ENCODE measurements at places on chromosomes 3 and 15.

- no peak for DNase-seq
These were observed 48.9 kb downstream of the XXYLT1 start for GRCh38 chr3:195221876-195222617.

GRCh38 chr15:91983729-91984340 lies 130.3 kb downstream of the SLCO3A1 start:
- DNase-seq: no peak

GRCh38 chr3:114456742-114457141 lies 162.9 kb downstream of the TIGIT start:
- no peak for DNase-seq

GRCh38 chr3:42721690-42722089 lies 19.1 kb upstream of the HHATL start:
- DNase-seq: no peak

DNA sequence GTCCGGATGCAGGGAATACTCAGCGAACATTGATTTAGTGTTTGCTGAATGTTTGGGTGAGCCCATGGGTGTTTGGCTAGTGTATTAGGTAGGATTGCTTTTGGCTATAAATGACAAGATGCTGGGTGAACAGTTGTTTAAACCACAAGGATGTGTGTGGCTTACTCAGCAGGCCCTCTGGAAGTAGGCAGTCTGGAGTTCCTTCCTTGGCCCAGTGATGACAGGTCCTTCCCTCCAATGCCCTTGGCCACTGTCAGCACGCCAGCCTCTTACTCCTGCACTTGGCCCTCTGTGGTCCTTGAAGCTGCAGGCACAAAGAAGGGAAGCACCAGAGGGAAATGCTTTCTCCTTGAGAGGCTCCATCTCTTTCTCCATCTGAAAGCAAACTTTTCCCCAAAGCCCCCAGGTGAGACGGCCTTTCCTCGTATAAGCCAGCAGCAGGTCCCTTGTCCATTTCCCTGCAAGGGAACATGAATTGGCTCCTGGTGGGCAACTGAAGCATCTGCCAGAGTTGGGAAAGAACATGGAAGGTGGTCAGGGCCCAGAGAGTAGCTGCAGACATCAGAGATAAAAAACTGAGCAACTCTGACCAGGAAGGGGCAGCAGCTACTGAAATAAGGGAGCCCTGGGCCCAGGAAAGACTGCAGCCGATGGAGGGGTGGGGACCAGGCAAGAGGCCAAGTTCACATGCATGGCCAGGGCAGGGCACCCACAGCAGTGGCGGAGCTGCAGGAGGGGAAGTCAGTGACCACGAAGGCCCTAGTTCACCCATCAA lies 105.0 kb downstream of the TPRA1 start:
- DNase-seq: no peak

- DNase-seq: no peak
These were observed 22.8 kb downstream of the GTPBP8 start for GRCh38 chr3:113013593-113013992.

DNA sequence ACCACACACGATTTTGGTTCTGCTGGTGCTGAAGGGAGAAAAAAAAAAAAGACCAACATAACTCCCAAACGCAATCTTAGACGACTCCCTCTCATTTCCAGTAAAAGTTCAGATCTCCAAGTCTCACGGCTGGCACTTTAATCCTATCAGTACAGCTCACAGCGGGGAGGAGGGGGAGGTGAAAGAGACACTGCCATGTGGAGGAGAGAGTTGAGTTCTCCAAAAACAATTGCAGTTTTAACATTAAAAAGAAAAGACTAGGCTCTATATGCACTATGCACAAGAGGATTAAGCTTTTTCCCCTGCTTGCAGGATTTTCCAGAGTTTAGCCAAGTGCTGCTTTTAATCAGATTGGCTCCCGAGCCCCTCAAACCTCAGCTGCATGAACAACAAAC lies 16.8 kb downstream of the BMF start:
- no peak for DNase-seq

GRCh38 chr15:98438326-98438725 lies 210.0 kb upstream of the IGF1R start:
- DNase-seq: no peak

- DNase-seq: no peak
These were observed 78.4 kb upstream of the PRR23E start for GRCh38 chr3:127114337-127115070.

- DNase-seq: no peak
These were observed 100.8 kb downstream of the DHX36 start for GRCh38 chr3:154223519-154223918.

DNA sequence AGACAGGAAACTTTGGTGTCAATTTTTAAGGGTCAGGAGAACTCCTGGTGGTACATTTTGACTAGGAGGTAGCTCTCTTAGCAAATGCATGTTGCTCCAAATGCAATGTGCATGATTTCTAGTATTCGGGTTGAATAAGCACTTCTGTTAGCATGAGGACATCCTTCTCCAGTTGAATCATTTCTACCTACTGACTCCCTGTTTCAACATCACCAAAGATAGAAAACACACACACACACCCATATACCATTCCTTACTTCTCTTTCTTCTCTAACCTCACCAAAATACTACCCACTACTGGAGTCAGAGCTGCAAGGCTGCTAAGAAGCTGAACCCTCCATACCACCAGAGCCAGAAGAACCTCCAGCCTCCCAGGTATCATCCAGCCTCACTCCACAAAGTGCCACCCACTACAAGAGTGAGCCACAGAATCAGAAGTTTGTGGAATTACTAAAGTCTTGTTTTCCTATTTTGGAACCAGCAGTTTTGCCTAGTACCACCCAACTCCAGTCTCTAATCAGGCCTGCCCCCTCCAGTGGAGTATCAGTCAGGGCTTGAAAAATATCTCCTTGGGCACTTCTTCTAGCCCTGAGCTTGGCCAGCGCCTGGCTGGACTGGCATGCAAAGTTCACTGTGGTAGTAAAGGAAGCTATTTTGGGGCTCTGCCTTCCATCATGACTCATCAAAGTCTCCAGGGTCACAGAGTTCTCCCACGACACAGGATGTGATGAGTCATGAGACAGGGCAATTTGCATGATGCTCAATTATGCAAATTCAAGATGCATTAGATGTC lies 110.3 kb downstream of the CYP19A1 start:
- peak; percentile 69 for DNase-seq

GRCh38 chr15:100309109-100310040 lies 32.4 kb downstream of the ADAMTS17 start:
- no peak for DNase-seq

DNA sequence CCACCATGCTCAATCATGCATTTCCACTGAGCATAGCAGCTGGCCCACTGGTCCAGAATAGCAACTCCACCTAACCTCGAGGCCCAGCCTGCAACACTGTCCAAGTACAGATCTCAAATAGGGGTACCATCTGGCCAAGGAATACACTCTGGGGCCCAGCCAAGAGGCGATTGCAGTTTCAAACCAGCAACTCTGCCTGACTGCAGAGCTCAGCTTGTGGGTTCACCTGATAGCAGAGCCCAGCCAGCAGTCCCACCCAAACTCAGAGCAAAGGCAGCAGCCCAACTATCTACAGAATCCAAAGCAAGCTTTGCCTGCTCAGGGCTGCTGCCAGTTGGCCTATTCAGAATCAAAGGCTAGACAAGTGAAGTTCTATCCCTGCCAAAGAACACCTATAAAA lies 30.5 kb downstream of the POLQ start:
- no peak for DNase-seq

- DNase-seq: no peak
These were observed 119.0 kb downstream of the AKAP13 start for GRCh38 chr15:85499371-85499887.

DNA sequence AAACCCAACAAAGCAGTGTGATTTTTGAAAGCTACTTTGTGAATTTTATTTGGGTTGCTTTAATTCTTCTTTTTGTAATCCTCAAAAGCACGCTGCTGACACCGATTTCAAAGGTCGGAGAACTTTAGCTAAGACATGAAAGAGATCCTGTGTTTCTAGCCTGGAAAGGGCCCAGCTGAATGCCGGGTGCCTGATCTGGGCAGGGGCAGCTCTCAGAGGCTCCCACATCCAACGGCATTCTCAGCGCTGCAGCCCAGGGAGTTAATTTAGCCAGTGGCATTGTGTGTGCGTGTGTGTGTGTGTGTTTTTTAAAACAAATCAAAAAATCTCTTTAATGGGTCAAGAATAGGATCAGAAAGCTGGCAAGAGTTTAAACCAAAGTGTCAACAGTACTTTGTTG lies 6.6 kb downstream of the RBP1 start:
- DNase-seq: no peak

DNA sequence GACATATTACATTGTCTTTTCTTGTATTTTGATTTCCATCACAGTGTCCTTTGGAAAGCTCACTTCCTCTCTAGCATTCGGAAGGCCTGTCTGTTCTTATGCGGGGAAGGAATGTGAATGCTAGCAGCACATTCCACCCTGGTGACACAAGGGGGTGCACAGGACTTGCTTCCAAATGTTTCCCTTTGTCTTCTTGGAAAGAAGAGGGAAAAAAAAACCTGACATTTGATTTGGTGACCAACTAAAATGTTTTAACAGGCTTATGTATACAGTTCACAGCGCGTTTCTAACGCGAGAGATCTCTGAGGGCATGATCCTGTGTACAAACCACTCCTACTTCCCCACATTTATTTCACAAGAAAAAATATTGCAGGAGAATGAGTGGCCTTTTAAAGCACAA lies 107.6 kb upstream of the FXR1 start:
- no peak for DNase-seq

DNA sequence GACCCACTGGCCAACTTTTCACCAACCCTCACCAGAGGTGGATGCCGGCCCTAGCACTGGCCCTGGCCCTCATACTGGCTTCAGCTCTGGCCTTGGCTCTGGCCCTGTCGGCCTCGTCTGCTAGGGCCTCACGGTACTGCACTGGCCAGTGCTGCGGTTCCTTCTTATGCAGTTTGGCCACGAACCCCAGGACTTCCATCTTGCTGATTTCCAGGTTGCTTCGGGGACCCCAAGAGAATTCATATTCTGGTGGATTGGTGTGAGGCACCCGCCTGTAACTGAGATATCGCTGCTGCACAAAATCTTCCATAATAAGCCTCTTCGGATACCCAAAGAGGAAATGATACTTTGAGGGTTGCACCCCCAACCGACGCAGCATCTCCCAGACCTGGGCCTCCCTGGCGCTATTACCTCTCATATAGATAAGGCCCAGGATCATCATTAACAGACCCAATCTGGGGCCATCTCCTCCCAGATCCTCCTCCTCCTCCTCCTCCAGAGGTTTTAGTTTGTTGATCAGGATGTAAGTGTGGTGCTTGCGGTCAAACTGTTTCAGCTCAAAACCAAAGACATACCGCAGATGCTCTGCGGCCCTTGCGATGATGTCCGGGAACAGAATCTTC lies 883 bp downstream of the MAGEF1 start:
- DNase-seq: no peak

DNA sequence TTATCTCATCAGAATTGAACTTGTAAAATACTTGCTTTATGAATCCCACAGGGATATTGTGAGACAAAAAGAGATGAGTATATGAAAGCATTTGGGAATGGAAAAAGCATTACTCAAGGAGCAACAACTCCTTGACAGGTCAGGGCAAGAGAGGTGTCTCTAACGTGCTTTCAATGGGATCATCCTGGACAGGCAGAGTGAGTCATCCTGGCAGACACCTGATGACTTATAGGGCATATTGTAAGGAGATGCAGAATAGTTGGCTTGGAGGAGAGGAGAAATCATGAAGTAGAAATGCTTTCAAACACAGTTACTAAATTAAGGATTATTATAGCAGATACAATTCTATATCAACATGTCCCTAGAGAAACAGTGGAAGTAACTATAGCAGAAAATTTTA lies 71.9 kb upstream of the THSD4 start:
- DNase-seq: peak; percentile 38

DNA sequence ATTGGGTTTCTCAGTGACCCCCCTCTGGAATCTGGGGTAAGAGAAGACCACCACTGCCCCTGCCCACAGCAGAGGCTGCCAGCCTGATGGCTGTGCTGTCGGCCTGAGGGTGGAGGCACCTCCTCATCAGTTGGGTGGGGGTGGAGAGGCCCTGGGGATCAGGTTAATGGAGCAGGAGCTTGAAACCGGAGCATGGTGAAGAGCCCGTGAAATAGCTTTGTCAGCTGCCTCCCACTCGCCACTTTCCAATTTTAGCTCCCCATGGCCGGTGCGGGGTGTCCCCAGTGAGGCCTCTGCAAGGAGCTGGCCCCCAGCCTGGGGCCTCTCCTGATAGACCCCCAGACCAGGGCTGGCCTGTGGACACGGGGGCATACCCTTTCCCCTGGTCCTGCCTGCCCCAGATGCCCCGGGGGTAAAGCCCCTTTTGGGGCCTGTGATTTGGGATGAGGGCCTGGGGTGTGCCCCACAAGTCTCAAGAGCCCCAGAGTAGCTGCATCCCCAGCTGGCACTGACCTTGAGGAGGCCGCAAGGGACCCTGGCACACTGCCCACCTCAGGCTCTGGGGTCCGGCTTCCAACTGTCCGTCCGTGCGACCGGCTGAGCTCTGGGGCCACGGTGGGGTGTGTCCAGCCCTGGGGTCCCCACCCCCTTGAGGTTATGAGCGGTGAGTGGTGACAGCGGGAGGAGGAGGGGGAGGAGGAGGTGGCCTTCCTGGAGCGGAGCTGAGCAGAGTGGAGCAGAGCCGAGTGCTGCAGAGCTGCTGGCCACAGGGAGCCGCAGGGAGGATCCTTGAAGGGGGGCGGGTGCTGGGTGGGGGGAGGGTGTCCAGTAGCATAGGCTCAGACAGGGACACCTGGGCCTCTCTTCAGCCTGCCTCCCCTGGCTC lies at the start of gene HHATL:
HHATL (minus strand) TSS at position 733 of the 886 bp plus-strand sequence. CDS start 1,972 bp downstream, outside the sequence.
- no peak for DNase-seq

DNA sequence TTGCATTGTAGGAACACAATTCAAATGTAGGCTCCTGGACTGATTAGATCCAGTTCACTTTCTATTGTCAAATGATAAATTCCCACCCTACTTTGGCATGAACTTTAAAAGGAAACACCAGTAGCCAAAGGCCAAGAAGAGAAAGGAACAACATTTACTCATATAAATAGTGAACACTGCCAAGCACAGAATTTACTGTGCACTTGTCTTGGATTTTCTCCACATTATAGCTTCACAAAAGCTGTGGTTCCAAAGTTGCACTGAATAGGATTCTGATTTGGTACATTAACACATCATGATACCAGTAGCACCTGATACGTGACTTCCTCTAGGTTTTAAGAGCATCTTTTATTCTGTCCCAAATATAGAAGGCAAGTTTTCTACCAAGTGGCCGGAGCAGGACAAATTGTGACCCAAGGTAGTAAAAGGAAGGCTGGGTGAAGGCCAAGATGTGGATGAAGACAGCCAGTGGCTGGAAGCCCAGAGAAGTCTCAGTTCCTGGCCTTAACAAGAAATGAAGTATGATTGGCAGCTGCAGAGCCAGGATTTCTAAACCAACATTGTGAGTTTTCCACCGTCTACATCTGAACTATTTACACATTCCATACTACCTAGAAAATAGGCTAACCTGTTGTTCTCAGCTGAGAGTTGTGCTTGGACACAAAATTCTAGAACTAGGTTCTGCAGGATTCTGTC lies 206.7 kb downstream of the THRB start:
- no peak for DNase-seq

- no peak for DNase-seq
These were observed 73.9 kb upstream of the ADPGK start for GRCh38 chr15:72857331-72858063.

GRCh38 chr3:3599016-3599415 lies 200.2 kb upstream of the LRRN1 start:
- no peak for DNase-seq
